ENCODE measurements at places on chromosomes 7 and 10. TPM values are rescaled to one million over a fixed set of nuclear protein-coding genes. Genes with fewer than 3 reads are reported as not detected.

HOXA3 gene
- total RNA-seq: 0.72 TPM

UFSP1 gene
- 1.9 TPM for total RNA-seq

GRCh38 chr7:1446620-1447032, 12.6 kb downstream of the MICALL2 start:
- DNase-seq: no peak

- DNase-seq: no peak
Observed at GRCh38 chr10:117801691-117802090, 245.1 kb downstream of the RAB11FIP2 start.

DNA sequence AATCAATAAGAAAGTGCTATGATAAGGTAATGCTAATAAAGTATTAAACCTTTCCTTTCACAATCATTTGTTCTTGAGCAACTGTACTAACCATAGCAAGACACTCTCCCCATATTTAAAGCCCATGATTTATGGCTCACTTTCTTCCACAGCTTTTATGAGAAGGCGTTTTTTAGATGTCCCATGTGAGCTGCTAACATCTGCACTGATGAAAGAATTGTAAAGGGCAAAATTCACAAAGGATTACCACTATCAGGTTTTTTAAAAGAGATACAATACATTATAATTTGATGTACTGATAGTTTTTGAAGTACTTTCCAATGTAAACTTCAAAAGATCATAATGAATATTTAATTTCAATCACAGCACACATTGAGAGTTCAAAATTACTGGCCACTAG, 75.7 kb downstream of the RNLS start:
- no peak for DNase-seq

DNA sequence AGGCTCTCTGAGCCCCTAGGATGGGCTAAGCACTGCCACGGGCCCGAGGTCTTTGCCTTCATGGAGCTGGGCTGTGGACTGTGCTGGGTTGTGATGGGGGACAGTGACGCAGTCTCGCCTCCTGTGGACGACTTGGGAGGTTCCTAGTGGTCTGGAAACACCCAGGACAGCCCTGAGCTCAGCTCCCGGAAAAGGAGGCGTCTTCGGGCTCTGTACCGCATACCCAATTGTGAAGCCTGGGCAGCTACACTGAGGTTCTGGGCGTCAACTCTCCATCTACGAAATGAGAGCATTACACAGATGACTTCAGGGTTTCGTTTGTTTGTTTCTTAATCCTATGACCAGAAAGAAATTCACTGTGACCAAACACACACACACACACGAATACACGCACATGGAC, 79.6 kb upstream of the KAT6B start:
- DNase-seq: no peak

Data from left ventricle myocardium superior (tissue), 1 donor.